ENCODE measurements at places on chromosomes 7 and 10.

- no peak for DNase-seq
These were observed 156.4 kb downstream of the OAT start for GRCh38 chr10:124262234-124262865.

- DNase-seq: no peak
These were observed 149.4 kb upstream of the NPS start for GRCh38 chr10:127399668-127400067.

- DNase-seq: peak; percentile 66
These were observed 8.0 kb downstream of the CALHM3 start for GRCh38 chr10:103470761-103471653.

- no peak for DNase-seq
These were observed 5.9 kb downstream of the STRIP2 start for GRCh38 chr7:129439963-129440625.

DNA sequence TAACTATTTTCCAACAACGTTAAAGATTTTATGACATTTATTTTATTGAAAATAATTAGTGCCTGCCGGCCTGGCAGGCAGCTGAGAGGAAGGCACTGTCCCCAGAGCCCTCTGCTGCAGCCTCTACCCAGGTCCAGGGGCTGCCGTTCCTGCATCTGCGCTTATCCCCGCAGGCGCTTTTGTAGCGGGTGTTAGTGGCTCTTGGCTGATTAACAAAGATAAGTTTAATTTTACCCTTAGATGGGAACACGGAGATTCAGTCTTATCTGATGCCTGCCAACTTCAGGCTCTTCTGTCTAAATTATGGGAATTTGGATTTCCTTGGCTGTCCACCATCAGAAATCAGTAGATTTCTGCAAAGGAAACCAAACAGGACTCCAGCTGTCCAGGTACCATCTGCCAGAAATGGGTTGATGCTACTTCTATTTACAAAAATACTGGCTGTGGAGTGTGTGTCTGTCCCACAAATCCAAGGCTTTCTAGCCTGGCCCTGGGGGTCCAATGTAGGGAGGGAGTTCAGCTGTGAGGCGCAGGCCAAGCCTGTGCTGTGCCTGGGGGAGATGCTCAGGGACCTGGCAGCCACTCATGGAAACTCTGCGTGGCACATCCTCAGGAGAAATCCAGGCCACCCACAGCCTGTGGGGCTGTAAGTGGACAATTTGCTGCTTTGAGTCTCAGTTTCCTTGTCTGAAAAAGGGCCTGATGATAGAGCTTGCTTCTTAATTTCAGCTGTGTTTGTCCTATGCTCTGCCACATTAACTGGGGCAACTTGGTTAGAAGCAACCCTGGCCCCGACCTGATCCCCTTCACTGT is 62.0 kb upstream of the IGFBP3 start:
- no peak for DNase-seq

DNA sequence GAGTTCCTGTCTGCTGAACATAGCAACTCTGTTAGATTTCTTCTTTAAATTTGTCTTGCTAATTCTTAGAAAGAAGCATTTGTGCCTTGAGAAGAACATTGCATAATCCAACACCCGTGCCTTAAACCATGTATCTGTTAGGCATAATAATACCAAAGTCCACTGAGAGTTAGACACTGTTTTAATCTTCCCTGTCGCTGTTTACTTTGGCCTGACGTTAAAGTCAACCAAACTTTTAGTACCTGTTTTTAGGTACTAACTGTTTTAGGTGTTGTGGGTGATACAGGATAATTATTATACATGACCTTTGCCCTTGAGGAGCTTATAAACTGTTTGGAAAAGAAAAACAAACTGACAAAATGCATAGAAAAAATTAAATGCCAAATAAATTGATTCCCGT is 43.6 kb downstream of the KLHDC10 start:
- no peak for DNase-seq

DNA sequence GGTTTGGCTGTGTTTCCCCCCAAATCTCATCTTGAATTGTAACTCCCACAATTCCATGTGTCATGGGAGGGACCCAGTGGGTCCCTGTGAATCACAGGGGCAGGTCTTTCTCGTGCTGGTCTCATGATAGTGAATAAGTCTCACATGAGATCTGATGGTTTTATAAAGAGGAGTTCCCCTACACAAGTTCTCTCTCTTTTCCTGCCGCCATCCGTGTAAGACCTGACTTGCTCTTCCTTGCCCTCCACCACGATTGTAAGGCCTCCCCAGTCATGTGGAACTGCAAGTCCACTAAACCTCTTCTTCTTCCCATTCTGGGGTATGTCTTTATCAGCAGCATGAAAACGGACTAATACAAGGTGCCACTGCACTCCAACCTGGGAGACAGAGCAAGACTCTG is 329.2 kb downstream of the TNS3 start:
- DNase-seq: no peak

DNA sequence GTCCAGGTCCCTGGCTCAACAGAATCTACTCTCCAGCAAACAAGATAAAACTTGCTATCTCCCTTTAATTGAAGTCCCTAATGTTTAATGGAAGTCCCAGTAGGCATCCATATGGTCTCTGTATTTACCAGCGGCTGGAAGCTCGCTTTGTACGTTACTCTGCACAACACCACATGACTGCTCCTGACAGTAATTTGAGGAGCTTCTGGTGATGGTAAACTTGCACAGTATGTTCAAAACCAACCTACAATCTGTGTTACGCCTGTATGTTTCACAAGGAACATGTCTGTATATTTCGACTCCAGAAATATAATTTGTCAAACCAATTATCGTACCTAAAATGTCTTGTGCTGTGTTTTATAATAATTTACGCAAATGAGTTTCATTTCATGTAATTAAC is 4.4 kb upstream of the TECPR1 start:
- no peak for DNase-seq

GRCh38 chr10:110834629-110835301 is 37.0 kb upstream of the PDCD4 start:
- DNase-seq: no peak

GRCh38 chr7:77269360-77270093 is 69.9 kb upstream of the FGL2 start:
- DNase-seq: no peak

- DNase-seq: no peak
These were observed 36.7 kb downstream of the RAB19 start for GRCh38 chr7:140440593-140440992.

DNA sequence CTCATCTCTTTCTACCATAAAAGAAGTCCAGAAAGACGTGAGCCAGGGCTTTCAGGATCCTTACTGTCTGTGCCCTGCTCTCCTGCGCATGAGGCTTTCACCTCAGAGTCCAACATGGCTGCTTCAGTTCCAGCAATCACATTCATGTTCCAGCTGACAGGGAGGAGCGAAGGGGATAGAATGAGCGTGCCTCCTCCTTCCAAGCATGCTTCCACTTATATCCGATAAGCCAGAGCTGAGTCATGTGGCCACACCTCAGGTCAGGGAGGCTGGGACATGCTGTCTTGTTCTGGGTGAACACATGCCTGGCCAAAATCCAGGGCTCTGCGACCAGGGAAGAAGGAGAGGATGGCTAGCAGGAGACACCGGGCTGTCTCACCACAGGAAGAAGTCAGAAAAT is 248.2 kb downstream of the SKAP2 start:
- no peak for DNase-seq

- no peak for DNase-seq
These were observed 280.9 kb upstream of the HGF start for GRCh38 chr7:82050792-82051191.

DNA sequence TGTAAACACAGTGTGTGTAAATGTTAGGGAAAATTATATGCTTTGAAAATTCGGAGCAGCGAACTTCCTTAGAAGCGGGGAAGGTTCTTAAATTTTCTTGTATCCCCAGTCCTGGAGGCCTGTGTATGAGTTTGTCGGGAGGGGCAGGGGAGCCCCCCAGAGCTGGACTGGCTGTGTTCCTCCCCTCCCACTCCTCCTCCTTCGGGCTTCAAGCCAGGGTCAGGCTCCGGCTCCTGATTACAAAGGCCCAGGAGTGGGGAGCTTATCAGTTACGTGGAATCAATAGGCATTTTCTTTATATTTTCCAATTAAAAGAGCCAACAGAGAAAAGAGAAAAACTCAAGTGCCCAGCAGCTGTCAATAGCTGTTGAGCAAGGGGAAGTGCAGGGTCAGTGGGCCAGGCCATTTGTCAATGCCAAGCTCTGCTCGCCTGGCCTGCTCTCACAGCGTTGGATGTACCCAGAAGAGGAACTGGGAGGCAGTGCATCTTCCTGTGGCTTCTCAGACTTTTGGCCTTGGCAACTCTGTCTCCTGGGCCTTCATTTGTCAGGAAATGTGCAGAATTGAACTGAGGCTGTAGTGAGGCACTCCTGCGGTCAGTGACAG is 156.9 kb upstream of the PCBD1 start:
- no peak for DNase-seq

DNA sequence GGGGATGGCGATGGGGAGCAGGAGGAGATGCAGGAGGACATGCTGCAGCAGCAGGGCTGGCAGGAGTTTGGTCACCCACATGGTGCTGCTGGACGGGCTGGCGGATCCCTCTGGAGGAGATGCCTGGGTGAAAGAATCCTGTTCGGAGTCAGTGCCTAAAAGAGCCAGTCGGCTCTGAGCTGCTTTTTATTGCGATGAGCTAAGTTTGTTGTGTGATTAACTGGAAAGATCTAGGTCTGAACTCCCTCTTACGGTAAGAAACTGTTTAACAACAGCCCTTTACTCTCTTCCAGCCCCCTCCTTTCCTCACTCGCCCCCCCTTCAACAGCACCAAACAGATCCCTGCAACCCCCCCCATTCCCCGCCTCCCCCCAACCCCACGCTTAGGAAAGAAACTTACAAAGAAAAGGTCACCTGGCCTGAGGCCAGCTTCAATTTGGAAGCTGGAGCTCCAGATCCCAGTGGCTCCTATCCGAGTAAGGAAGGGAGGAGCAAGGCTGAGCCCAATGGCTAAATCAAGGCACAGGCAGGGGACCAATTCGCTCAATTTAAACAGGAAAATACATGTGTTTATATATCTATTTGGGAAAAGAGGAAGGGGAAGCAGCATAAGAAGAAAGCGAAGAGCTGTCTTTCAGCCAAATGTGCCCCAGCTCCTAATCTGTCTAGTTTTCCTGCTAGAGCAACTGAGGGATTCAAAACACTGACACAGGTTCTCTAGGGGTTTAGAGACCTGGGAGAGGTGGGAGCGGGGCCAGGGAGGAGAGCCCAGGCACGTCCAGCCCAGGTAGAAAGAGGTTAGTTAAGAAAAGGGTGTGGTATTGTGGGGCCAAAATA is at the start of gene HGF:
TSS of gene HGF (minus strand) at position 157 of the 837 bp plus-strand sequence. CDS start at position 81, 76 bp downstream.
- DNase-seq: no peak

DNA sequence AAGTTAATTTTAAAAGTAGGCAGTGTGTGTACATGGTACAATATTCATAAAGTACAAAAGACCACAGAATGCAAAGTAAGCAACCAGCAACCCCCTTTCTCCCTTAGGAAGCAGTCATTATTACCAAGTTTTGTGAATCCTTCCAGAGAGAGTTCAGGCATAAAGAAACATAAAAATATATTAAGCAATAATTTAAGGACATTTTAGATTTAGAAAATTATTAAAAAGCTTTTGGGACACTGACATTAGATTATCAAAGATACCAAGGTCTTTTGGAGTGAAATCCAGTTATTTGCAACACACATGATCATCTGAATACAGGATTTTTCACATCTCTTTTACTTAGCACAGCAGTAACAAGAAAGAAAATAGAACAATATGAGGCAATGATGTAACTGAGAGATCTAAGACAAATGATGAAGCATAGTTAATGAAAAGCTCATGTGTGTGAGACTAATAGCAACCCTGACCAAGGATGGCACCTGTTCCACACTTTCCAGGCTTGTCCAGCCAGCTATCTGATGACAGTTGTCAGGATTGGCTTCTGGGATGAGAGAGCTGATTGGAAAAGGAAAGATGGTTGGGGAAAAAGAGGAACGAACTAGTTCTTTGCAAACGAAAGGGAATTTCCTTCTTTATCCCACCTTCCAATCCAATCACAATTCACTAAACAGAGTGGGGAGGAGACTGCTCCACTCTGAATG is 115.5 kb upstream of the LAMB4 start:
- DNase-seq: no peak

GRCh38 chr10:50621968-50622705 is 1.6 kb downstream of the SGMS1 start:
- DNase-seq: peak; percentile 45

DNA sequence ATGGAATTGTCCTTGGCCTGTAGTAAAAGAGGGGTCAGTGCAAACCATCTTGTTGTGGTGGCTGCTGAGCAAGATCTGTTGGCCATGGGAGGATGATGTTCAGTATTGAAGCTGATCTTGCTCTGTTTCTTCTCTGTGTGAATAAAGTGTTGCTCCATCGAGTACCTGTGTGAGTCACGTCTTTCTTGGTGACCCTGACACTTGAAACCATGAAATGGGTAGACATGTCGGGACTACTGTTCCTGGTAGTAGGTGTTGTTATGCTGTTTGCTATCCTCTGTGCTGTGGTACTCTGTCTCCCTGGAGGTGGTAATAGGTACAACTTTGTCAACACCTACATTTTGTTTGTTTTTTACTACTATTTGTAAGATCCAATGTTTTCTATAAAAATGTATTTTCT is 330.6 kb downstream of the MDFIC start:
- DNase-seq: no peak

DNA sequence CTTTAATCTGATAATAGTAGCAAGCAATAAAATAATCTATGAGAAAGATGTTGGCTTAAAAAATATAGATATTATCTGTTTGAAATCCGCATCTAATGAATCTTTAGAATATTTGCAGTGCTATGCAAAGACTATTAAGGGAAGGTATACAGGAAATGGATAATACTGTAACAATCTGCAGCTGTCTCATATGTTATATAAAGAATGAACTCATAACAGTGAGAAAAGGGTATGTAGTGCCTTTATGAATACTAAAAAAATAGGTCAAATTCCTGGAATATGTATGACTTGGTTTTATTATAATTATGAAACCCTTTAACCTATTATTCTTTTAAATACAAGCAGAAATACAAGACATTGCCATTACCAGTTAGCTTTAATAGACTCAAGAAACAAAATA is 105.1 kb upstream of the GPR22 start:
- no peak for DNase-seq

DNA sequence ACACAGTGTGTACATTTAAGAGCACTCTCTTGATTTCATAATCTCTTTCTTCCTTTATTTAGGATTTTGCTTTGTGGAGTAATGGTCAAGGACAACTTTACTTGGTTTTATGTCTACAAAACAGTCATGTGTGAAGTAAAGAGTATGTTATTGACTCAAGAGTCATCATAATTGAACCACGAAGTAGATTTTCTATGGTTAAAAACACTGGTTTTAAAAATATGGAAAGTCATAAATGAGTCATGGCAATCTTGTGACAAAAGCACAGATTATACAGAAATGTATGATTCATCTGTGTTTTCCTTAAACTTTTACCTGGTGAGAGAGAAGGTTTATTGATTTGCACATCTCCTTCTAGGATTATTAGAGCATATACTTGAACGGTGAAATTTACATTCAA is 969.7 kb downstream of the GATA3 start:
- no peak for DNase-seq

DNA sequence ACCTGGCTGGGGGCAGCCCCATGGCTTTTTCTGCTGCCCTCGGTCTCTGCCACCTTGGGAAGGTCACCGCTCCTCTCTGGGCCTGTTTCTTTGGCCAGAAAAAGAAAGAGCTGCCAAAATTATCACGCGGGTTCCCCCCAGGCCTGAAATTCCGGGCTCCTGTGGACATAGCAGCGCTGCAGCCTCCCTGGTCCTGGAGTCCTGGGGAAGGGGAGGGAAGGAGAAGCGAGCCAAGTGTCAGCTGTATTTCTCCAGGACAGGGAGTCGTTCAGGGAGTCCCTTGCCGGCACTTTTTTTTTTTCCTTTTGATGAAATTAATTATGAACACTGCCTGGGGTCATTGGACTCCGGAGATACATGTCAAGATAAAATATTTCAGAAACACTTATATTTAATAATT is 152.3 kb upstream of the GPR26 start:
- no peak for DNase-seq

Data from activated T-helper 1 cell treated with anti-CD3 and anti-CD28 coated beads, Interleukin-2, amount 50 U/mL, for 16 hours (primary cell).